ENCODE measurements at places on chromosomes 7 and 10.

GRCh38 chr10:110821508-110821907, 50.2 kb upstream of the PDCD4 start:
- no peak for DNase-seq

- no peak for DNase-seq
Measured at GRCh38 chr7:22541789-22542188, 41.8 kb upstream of the STEAP1B start.

GRCh38 chr7:135245226-135246190, 11.9 kb downstream of the STRA8 start:
- DNase-seq = no peak

DNA sequence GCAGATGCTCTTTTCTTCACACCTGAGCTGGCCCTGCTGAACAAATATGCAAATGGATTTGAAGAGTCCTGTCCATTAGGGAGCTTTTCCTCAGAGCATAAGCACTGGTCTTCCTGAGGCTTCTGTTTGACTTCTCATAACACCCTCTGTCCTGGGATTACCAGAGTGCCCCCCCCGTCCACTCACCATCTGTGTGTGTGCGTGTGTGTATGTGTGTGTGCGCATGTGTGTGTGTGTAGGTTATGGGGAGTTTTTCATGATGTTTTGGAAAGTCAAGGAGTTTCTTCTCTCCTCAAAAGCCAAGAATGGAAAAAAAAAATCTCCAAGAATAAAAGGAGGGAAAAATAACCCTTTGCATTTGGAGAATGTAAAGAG, 57.7 kb upstream of the COMTD1 start:
- DNase-seq = no peak

DNA sequence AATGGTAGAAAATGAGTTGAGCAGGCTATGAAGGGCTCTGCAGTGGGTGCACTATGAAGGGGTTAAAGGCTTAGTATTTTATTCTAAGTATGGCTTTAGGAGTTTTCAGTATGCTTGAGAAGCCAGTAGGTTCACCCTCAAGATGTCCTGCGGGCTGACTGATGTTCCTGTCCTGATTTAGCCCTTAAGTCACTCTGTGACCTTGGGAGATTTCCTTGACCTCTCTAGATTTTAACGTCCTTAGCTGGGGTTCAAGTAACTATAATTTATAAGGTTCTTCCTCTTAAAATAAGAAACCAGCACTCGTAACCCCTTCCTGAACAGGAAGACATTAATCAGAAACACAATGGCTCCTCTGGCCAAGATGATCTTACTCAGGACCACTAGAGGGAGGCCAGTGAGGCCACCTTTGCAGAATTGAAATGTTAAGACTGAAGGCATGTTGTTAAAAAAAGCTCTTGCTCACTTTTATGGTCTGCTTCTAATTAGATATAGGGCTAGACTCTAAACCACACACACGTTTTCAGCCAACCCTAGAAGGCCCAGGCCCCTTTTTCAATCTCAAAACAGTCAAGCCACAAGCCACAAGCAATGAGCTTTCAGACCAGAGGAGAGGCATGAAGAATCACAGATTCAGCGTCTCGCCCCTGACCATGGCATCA, 41.9 kb downstream of the CDK1 start:
- peak; percentile 11 for DNase-seq

GRCh38 chr10:73159038-73159648, 8.7 kb downstream of the ECD start:
- peak; percentile 60 for DNase-seq

DNA sequence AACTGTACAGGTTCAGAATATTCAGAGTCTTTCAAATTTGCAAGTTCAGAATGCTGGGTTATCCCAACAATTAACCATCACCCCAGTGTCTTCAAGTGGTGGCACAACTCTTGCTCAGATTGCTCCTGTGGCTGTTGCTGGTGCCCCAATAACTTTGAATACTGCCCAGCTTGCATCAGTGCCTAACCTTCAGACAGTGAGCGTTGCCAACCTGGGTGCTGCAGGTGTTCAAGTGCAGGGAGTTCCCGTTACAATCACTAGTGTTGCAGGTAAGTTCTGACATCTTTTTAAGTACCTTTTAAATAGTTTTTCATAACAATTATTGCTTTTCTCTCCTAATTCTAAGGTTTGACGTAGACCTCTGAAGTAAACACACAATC, 2.7 kb downstream of the SP4 start:
- DNase-seq = no peak

DNA sequence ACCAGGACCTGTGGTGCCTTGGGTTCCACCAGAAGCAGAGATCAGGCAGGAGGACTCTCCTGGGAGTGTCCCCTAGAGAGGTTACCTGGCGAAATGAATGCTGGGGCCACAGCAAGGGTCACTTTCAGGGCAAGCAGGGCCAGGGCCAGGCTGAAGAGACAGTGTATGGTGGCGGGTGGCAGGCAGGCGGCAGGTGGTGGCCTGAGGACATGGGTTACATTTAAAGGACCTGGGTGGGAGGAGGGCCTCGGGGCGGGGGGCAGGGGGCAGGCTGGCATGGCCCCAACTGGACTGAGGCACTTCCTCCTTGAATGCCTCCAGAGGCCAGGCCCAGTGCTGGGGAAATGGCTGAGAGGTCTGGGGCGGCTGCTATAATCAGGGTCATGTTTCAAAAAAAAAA, 14.7 kb upstream of the TBRG4 start:
- DNase-seq = no peak

DNA sequence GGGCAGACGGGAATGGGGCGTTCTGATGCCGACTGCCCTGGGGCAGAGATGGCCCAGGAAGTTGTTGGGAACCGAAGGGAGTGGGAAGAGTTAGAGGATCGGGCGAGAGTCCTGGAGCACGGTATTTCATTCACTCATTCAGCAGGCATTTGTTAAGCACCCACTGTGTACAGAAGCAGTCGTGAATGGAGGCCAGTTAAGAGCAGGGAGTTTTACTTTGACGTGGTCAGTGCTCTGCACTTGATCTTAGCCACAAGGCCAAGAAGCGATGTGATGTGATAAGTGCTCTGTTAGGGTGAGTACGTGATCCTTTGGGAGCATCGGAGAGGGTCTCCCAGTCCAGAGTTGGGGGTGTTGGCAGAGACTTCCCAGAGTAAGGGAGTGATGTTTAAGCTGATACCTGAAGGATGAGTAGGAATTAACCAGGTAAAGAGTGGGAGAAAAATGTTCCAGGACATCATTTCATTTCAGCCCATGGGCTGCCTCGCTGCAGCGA, 890 bp downstream of the ZFYVE27 start:
- no peak for DNase-seq

GRCh38 chr7:25913598-25914224, 238.3 kb upstream of the NFE2L3 start:
- DNase-seq = no peak

DNA sequence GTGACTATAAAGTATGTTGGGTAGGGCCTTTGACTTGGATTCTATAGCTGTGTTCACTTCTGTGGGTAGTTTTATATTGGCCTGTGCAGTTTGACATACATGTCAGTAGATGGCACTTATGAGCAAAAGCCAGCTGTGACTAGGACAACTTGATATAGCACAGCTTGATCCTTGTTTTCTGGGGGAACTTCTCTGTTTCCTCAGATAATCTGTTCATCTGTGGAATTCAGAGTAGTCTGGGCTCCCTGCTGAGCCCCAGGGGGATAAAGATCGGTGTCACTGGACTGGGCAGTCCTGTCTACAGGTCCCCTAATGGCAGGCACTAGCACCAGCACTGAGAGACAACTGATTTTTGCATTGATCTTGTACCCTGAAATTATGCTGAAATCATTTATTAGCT, 25.4 kb downstream of the CYP2C9 start:
- DNase-seq = peak; percentile 90

- no peak for DNase-seq
Measured at GRCh38 chr7:150954201-150954985, 23.7 kb downstream of the KCNH2 start.

GRCh38 chr7:148261996-148262688, 328.4 kb upstream of the C7orf33 start:
- DNase-seq = peak; percentile 6

GRCh38 chr7:155709453-155709852, 65.0 kb downstream of the RBM33 start:
- no peak for DNase-seq

All from neural progenitor cell (in vitro differentiated cells).